ENCODE measurements at places on chromosomes 5 and 9.
A peak's percentile ranks its signal among the peaks of the same experiment; 100 is the strongest.

DNA sequence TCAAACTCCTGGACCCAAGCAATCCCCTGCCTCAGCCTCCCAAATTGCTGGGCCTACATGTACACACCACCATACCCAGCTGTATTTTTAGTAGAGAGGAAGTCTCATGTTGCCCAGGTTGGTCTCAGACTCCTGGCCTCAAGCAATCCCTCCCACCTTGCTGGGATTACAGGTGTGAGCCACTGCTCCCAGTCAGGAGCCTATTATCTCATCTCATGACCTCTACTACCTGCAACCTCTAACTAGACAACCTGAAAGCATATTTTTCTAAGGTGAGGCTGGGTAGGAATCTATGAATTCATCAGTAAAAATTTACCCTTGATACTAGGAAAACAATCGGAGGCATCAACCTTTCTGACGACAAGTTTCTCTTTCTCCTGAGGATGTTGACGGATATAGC, 10.0 kb downstream of the FAM13B start:
- DNase-seq = no peak

DNA sequence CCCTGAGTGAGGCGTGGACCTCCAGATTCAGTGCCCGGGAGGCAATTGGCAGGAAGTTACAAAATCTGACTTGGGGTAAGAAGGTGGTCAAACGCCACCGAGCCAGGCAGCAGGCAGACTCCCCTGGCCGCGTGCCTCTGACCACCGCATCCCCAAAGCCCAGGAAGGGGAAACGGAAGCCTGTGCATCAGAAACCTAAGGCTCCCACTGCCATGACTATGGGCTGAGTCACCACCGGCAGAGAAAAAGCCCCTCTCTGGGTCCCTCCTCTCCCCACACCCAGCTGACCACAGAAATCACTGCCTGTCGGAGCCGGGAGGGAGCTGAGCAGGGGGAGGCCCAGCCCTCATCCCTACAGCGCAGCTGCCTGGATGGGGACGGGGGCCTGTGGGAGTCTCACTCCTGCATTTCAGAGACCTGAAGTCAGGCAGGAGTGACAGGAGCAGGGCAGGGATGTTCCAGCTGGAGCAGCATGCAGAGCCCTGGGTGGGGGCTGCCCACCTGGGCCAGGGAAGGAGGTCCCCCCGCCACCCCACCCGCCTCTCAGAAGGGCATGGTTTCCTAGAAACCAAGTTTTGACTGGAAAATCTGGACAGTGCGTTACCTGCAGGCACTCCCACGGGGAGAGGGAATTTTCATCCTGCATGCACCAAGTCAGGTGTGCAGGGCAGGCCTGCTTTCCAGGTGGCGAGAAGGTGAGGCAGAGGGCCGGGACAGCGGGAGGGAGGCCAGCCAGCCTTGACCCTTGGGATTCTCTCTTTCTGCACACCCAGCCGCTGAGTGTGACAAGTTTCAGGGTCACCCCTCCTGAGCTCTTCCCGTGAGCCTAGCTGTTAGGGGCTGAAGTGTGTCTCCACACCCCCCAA, 68.2 kb downstream of the LRSAM1 start:
- no peak for DNase-seq

DNA sequence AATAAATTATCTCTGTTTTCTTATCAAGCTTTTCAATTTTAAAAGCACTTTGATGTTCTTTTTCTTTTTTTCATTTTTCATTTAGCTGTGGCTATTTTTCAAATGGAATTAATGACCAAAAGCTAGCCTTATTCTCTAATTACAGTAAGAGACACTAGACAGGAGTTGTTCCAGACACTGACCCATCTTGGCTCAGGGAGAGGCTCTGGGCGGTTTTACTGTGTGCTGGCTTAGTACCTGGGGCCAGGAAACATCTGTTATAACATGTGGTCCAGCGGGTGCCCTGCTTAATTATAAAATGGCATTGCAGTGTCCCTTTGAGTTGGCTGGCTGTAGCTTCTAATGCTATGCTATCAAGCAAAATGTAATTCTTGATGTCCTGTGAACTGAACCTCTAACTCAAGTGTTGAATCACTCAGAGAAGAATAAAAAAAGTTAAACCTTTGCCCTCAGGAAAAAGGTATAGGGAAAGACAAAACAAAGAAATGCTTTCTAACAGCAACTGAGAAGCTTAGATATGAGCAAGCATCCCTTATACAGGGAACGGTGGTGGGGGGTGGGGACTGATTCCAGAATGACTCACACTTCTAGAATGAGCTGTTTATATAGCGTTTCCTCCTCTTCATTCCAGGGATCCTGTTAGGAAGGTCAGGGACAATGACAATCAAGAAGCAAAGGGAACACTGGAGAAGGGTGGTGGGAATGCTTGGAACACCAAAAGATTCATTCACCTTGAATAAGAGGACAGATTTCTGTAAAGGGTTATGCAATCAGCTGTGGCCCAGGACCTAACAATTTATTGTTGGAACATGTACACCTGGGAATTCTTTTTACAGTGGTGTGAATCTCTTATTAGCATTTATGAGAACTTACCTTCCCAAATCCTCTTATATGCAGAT, 58.7 kb upstream of the NFIB start:
- DNase-seq = peak; percentile 70

DNA sequence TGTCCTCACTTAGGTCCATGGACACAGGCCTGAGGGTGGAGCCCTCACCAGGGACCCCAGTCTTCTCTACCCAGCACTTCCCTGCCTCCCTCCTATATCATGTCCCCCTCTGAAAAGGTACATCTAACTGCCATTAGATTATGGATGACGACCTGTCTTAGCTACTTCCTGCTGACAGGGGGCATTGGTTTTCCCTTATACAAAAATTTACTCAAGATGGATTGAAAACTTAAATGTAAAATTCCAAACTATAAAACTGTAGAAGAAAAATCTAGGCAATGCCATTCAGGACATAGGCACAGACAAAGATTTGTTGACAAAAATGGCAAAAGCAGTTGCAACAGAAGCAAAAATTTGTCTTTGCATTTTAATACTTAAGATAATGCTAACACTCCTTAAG, 623.2 kb upstream of the FAM174A start:
- no peak for DNase-seq

- no peak for DNase-seq
Observed at GRCh38 chr5:145872486-145872885, 328 bp downstream of the GRXCR2 start.

DNA sequence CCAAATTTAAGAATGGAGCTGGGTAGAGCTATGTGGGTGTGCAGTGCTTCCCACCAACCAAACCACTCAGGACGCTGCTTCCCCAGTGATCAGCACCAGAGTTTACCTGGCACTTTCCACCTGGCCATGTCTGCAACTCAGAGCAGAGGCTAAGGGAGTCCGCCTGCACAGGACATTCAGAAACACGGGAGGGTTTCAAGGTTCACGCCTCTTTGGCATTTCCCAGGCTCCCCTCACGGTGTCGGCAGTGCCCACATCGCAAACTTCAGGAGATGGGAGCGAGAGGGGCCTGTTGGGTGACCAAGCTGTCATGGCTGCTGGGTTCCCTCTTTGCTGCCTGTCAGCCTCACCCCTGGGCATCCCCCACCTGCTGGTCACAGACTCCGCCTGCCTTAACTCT, 161.5 kb downstream of the NXNL2 start:
- no peak for DNase-seq

DNA sequence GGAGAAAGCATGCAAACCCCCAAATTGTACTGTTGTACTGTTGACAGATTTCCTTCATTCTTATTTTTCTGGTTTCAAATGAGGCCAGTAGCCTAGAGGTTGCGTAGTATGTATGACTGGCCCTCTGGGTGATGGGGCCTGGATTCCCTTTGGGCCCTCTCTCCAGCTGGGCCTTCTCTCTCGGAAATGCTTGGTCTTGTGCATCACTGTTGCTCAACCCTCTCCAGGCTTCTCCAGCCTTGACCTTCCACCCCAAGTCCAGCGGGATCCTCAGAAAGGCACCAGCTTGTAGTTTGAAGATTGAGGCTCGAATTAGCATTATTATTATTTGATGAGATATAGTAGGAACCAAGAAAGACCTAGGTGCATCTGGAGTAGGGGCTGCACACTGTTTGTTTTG, 87.0 kb downstream of the ANGPTL2 start:
- DNase-seq = no peak

DNA sequence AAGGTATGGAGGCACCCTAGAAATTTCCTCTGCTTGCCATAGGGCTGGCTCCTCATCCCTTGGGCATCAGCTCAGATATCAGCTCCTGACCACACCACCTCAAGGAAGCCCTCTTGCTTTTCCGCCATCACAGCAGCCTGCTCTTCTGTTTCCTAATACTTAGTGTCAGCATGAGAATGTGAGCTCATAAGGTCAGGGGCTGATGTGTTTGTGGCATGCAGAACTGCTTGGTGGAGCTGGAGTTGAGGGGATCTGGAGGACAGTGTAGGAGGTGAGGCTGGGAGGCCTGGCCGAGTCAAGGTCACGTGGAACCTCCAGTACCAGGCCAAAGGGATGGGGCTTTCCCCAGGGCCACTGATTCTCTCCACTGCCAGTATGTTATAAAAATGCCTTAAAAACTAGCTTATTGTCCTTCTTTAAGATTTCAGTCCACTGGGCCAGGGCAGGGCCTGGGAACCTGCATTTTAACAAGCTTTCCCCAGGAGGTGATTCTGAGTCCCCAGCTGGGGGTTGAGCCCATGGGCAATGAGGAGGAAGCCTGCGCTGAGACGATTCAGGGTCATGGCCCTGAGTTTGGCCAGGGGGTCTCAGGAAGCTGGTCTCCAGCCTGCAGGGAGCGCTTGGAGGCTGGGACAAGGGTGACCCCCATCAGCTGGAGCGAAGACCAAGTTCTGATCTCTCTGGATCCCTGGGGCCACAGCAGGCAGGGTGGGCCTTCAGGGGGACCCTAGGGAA, 28.6 kb downstream of the DAB2IP start:
- DNase-seq = no peak

DNA sequence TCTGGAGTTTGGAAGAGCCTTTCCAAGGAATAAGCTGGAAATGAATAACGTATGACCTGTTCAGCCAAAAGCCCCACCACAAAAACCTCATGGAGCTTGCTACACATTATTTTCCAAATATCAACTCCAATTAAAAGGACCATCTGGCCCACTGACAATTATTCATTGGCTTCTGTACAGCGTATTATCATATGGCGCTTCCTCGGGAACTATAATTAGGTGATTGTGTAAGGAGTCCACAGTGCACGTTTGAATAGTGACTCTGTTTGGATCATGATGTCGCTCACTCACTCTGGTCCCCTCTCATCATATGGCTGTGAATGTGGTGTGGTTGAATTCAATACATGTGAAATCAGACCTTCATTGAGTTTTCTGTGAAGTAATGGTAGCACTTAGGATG, 52.1 kb downstream of the GDNF start:
- no peak for DNase-seq

GRCh38 chr9:84343111-84343521, 2.6 kb upstream of the SLC28A3 start:
- DNase-seq = no peak

DNA sequence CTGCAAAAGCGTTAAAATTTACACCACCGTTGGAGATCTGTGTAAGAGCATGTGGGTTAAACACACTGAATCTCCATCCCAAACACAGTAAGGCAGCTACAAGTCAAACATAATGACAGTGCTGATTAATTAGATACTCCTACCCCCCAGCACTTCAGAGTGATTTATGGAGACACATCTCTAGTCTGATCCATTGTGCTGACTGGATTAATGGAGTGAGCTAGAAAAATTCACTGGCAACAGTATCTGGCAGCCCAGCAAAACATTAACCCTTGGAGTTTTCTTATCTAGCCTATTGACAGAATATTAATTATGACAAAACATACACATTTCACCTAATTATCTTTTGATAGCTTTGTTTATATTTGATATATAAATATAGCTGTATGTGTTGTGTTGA, 188.6 kb upstream of the ISL1 start:
- no peak for DNase-seq

- DNase-seq = no peak
Observed at GRCh38 chr5:165508861-165509260, 2003.4 kb downstream of the MAT2B start.

- DNase-seq = no peak
Observed at GRCh38 chr9:69204326-69204725, 30.2 kb downstream of the TJP2 start.

DNA sequence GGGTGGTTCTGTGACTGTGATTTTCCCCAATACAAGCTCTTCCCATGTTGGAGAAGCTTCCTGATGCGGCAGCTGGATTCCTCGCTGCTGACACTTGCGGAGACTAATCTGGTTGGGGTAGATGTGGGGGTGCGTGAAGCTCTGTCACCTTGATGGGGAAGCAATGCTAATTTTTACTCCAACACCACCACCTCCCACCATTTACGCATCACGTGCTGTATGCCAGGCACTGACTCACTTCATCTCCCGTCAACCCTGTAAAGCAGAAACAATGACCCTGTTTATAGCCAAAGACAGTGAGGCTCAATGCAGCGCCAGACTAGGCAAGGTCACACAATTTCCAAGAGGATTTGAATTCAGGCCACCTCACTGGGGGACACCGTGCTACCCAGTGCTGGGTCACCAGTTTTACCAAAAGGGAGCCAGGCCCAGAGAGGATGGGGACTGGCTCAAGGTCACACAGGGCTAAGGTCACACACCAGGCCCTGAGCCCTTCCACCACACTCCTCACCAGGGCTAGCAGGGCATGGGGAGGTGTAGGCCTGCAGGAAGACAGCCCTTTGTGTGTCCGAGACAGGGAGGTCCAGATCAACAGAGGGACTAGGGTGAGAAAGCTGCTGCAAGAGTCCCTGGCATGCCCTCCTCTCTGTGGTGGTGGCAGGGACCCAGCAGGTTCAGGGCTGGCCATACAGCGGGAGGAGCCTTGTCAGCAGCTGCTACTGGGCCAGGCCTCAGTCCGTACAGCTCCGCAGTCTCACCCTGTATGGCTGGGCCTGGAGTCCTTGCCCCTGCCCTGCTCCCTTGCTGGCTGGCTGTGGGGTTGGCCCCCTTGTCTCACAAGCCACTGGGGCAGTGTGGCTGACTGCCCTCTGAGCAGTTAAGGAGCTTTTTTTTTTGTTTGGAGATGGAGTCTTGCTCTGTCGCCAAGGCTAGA, 3.3 kb downstream of the STKLD1 start:
- DNase-seq = no peak

DNA sequence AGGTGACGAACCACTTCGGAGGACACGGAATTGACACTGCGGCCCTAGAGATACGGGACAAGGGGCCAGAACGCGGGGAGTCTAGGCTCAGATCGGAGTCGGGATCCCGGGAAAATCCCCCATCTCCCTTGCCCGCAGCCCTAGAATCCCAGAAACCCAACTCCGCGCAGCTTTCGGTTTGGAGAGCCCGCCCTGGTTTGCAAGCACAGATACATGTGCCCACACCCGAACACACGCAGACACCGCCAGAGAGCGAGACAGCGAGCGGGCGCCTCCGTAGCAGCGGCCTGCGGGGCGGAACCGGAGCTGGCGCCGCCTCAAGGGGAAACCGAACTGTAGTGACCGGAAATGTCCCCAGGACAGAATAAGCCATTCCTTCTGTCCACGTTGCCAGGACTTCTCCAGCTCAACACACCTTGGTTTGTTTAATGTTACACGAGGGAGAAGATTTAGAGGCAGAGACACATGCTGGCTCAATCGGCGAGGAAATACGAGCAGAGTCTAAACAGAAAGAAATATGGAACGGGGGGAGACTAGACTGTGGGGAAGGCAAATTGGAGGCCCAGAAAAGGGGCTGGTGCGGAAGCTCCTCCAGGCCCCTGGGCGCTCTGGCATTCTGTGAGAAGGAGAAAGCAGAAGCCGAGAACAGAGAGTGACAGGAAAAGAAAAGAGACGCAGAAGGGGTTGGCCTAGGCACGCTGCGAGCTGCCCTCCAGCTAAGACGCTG, 2.9 kb upstream of the PAX5 start:
- peak; percentile 83 for DNase-seq

Measured in eye (tissue), 1 donor.